Stimulated activated CD4-positive, alpha-beta T cell treated with anti-CD3 and anti-CD28 coated beads, Interleukin-12 subunit alpha, Interleukin-12 subunit beta, amount 100 ng/mL, for 48 hours (primary cell): ENCODE measurements at places on chromosomes 2 and 18.

DNA sequence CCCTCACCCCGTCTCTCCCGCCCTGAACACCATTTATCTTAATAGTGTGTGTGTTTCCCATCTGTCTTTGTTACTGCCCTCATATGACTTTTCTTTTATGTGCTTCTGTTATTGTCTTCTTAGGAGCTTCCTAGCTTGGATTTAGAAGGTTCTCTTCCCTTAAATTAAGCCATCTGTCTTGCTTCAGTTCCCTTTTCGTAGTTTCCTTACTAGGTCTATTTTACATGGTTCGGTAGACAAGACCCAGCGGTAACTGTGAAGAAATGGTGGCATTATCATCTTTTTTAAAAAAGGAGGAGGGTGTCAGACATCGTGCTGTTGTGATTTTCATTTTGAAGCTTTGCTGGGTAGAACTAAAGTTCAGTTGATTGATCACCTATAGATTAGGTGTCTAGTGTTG is 10.3 kb downstream of the NCK2 start:
- no peak for DNase-seq

GRCh38 chr2:157726946-157727345 is 98.3 kb upstream of the ACVR1C start:
- DNase-seq, result no peak

- DNase-seq, result no peak
Measured at GRCh38 chr2:239167766-239168444, 232.9 kb downstream of the HDAC4 start.

DNA sequence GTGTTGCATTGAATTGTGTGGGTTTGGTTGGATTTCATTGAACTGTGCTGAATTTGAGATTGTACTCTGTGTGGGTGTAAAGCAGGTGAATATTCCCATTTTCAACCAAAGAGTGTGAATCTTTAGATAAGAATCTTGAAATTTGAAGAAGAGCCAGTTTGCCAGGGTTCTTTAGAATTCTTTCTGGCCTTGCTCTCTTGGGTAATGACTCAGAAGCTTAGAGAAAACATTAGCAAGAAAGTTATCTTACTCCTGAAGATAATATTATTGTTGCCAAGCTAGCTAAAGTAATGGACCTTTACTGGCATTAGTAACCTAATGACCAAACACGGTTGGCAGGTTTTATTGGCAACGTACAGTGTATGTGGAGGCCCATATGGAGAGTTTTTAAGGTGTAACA is 46.4 kb upstream of the SIX3 start:
- no peak for DNase-seq

DNA sequence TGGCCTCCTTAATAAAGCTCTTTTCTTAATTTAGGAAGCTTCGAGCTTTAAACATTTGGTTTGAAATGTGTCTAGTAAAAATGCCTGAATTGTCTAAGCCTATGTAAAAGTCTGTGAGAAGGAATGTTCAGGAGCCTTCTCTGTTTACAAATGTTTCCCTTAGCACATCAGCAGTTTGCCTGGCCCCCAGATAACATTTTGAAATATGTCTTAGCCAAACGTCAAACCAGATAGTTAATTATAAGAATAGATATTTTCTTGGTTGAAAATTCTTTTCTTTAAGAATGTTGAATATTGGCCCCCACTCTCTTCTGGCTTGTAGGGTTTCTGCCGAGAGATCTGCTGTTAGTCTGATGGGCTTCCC is 498.6 kb downstream of the CCDC85A start:
- no peak for DNase-seq

- no peak for DNase-seq
Measured at GRCh38 chr2:118013221-118013723, 598 bp downstream of the CCDC93 start.

DNA sequence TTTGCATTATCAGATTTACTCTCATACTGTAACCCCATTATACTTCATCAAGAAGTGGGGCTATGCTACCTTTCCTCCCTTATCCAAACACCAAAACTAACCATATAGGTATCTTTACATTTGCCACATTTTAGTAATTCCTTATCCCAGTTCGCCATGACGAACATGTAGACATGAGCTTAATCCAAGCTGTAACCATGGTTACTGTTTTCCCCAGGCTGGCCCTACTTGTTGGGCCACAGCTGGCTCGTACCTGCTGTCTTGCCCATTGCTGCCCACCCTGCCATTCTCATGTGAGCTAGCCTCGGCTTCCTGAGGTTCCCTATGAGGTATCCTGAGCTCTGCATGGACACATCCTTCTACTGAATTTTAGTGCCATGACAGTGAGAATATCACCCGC is 117.7 kb downstream of the PARD3B start:
- DNase-seq, result no peak

DNA sequence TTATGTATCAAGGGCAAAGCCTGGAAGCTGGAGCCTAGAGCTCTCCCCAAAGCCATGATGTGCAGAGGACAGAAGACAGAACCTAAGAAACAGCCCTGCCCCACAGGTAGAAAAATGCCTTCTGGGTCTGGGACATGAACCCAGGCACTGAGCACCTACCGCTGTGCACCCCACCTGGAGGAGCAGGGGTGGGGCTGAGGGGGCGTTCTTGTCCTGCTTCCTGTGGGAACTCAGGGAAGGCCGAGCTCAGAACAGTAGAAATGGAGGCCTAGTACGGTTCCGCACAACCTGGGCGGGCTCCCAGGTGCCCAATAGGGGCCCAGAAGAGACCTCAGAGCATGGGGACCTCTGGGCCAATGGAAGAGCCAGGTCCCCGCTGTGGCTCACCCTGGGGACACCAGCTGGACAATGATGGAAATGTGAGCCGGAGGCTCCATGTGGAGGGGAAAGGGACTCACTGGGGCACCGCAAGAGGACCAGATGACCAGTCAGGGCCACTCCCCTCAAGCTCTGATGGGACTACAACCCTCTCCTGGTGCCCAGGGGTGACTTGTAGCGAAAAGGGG is 3.2 kb downstream of the CRACDL start:
- DNase-seq, result no peak
